OCI-LY7 (cell line): ENCODE measurements at places on chromosomes 12 and 14. TPM values are rescaled to one million over a fixed set of nuclear protein-coding genes. Genes with fewer than 3 reads are reported as not detected.

Gene CRACR2A
- total RNA-seq: 31.0 and 31.1 TPM in 2 replicates

DNA sequence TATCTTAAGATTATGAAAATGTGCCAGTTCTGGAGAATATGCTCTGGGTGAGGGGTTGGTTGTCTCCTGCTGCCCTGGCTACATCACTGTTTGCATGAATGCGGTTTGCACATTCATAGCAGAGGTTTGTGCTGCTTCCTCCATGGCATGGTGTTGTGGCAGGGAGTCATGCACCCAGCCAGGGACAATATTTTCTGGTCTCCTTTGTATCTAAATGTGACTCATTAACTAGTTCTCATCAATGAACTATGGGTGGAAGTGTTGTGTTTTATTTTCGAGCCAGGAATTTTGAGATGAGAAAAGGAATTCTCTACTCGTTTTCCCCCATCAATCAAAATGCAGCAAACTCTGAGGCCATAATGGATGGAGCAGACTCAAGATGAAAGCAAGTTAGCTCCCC is 527.3 kb downstream of the SNAPC1 start:
- DNase-seq: no peak

Gene DNAI7
- not detected in 2 replicates for total RNA-seq

GRCh38 chr12:54262403-54262925 is 17.5 kb downstream of the CBX5 start:
- no peak for DNase-seq

Gene NRXN3
- total RNA-seq: not detected in 2 replicates

Gene CIDEB
- total RNA-seq: 1.6 and 3.2 TPM in 2 replicates

- peak; percentile 86 for DNase-seq
These were observed 344 bp downstream of the LPAR5 start for GRCh38 chr12:6635375-6635855.

GRCh38 chr14:23123419-23123818 is 4.4 kb upstream of the CEBPE start:
- no peak for DNase-seq

Gene NKX2-8
- total RNA-seq: not detected in 2 replicates

GRCh38 chr14:68616221-68616902 is 176.5 kb downstream of the ZFP36L1 start:
- DNase-seq: peak; percentile 57

DNA sequence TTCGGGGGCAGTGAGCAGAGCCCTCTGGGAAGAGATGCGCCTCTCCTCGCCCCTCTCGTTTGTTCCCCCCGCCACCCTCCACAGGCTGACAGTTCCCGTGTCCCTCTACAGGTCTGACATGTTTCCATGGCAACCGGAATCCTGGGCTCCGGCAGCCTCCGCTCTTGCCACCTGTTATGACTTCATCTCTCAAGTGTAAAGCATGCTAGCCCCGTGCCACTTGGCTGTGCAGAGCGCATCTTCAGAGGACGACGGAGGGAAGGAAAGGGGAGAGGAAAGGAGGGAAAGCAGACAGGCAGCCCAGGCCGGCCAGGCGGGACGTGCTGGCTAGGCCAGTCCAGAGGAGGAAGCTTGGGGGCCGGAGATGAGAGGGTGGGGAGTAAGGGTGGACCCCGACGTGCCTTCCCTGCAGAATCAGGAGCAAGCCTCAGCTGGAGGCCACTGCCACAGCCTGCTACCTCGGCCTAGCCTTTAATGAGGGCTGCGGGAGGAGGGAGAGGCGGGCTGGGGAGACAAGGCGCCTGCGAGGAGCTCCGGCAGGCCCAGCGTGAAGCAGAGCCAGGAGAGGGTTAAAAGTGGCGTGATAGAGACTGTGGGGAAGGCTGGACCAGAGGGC is 214.3 kb downstream of the DPF3 start:
- no peak for DNase-seq

Gene CCDC196
- not detected in 2 replicates for total RNA-seq

Gene RPL10L
- total RNA-seq: not detected in 2 replicates

DNA sequence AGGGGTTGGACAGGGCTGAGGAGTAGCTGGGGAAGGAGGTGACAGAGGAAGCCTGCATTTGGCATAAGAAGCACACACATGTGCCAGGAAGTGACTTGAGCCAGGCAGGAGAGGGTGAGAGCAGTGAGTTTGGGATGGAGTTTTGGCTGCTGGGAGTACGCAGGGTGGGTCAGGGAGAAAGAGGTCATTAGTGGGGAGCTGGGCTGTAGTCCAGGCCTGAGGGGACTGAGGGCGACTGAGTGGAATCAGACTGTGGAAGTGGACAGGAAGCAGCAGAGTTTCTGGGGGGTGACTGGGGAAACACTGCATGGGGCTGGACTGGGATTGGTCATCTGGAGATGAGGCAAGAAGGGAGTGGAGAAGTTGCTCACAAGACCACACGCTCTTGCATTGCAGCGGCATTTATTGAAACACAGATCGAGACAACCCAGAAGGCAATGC is 7.6 kb downstream of the KRT85 start:
- no peak for DNase-seq

DNA sequence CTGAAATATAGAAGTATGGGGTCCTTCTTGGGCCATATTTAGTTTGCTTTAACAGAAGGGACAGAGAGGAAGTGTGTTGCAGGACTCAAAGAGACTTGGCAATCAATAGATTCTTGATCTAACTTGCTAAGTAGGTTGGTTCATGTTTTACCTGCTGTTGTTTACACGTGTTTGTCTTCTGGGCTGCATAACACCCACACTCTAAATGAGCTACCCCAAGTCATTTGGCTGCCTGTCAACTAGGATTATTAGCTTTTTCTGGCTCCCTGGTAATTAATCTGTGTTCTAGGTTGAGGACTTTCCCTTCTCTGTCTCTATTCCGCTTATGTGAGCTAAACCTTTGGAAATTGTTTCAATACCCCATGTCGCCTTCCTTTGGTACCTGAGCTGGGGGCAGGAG is 10.1 kb upstream of the TBPL2 start:
- DNase-seq: no peak

Gene GUCY2C
- total RNA-seq: 0.31 and 0.32 TPM in 2 replicates

DNA sequence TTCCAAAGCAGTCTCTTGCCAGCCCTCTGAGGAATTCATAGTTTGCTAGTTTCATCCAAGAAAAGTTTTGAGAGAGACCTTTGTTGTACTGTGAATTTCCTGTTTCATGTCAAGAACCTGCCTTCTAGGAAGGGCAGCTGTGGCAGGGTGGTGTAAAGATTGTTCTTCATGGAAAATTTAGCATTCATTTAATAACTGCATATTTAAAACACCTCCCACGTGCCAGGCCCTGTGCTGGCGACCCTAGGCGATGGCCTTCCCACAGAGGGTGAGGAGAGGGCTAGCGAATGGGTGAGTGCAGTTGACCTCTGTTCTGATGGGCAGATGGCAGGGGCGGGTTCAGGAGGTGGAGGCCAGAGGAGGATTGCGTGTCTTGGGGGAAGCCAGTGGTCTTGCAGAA is 43.2 kb downstream of the MLXIP start:
- DNase-seq: no peak

Gene NRL
- 7.5 and 8.1 TPM in 2 replicates for total RNA-seq

DNA sequence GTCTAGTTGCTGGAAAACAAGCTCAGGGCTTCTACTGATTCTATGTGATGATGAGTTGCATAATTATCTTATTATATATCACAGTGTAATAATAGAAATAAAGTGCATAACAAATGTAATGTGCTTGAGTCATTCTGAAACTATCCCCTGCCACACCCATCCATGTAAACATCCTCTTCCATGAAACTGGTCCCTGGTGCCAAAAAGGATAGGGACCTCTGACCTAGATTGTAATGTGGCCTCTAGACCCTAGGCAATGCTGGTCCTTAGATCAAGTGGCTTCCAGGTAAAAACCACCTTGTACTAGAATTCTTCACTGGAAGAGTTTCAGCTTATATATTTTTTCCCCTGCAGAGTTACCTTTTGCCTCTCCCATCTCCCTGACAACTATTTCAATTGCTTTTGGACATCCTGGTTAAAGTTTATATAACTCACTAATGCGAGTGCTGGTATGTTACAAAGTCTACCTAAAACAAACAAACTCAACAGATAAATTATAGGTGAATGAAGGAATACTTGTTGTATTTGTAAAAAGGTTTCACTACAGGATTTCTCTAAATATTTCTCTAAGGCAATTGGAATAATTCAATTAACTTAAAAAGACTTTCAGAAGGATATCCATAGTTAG is 462.5 kb downstream of the NAV3 start:
- DNase-seq: no peak

GRCh38 chr12:121883315-121883660 is 5.3 kb upstream of the PSMD9 start:
- no peak for DNase-seq

Gene FKBP3
- total RNA-seq: 41.1 and 44.3 TPM in 2 replicates

DNA sequence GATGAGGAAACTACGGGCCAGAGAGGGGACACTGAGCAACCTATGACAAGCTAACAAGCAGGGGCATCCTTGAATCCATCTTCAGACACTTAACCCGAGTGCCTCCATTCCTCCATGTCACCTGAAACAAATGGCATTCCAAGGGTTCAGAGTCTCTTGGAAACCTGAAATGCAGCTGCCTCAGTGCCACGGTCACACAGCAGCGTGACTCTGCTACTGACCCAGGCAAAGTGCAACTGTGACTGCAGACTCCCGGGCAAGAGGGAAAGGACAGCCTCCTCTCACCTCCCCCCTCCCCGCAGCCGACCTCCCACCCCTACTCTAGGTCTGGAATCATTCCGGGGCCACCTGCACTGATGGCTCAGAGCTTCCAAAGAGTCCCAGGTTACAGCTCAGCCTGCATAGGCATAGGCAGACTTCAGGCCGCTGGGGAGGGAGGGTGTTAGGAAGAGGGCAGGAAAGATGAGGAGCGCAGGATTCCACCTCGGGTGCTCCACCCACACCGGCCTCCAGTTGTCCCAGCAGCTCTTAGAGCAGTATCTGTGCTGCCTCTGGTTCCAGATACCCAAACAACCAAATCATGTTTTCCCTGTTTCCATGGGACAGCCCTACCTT is 53.2 kb downstream of the KCNK10 start:
- DNase-seq: no peak

DNA sequence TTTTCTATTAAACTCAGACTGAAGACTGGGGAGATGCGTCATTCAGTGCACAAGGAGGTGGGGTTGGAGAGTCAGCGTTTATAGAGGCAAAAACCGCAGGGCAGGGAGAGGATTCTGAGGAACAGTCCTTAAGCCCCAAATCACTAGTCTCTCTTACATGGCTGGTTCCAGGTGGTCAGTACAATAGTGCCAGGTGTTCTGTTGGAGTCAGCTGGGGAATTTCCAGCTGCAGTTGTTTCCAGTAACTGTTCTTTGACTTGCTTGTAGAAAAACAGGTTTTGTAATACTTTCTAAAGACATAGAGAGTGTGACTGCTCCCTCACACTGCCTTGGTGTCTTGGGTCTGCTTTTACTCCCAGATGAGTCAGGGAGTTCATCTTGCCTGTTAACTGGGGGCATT is 192.2 kb downstream of the TMTC3 start:
- peak; percentile 26 for DNase-seq

GRCh38 chr12:57584690-57585089 is 6.3 kb upstream of the PIP4K2C start:
- no peak for DNase-seq
